ENCODE measurements at places on chromosomes 7 and 10. TPM values are rescaled to one million over a fixed set of nuclear protein-coding genes. Genes with fewer than 3 reads are reported as not detected.

GRCh38 chr7:94115316-94115715 is 111.2 kb upstream of the BET1 start:
- DNase-seq, result no peak

- DNase-seq, result no peak
Measured at GRCh38 chr7:22124941-22125340, 179.2 kb upstream of the CDCA7L start.

DNA sequence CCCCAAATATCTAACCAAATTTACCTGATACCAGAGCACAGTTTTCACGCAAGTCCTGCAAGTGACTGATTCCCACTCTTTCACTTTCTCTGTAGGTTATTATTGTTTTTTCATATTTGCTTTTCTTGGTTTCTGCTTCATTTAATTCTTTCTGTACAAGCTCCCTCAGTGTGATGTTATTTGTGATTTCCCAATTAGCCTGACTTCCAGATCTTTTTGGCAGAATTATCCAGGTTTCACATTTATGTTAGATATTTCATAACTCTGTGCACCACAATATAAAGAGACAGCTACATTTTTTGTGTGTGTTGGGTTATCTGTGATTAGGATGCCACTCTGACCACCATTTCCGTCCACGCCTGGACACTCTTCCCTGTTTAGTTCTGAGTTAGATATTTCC is 381.5 kb upstream of the CNTNAP2 start:
- DNase-seq, result no peak

Gene PIP4K2A
- 36.9 TPM for total RNA-seq

- DNase-seq, result no peak
Measured at GRCh38 chr7:135965602-135966001, 11.6 kb downstream of the MTPN start.

DNA sequence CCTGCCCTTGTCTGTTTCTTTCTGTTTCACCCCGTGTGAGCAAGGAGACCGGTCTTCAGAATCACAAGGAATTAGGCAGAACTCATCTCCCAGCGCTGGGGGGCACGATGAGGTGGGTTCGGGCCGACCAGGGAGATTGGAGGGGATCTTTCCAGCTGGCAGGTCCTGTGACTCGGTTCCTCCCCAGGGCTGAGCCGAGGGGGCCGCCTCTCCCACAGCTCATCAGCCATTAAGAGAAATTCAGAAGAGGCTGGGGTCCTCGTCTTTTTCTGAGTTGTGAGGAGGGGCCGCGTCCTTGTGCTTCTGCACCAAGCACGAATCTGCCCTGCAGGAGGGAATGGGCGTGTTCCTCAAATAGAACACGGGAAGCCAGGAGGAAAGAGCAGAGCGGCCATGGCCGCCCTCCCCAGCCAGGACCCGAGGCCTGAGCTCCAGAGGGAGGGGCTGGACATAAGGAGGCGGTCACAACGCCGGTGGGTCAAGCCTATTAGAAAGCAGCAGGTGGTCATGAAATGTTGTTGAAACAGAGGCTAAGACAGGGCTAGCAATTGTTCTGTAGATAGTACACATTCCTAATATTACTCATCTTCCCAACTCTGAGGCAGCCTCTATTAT is 125.3 kb downstream of the ADARB2 start:
- no peak for DNase-seq

GRCh38 chr7:18828994-18829857 is 288.2 kb downstream of the TWIST1 start:
- no peak for DNase-seq

- DNase-seq, result no peak
Measured at GRCh38 chr7:1596181-1597043, 26.6 kb upstream of the PSMG3 start.

Gene CALML3
- not detected for total RNA-seq

Gene SCIN
- 20.2 TPM for total RNA-seq

- no peak for DNase-seq
Measured at GRCh38 chr7:142200206-142200605, 57.7 kb downstream of the PRSS58 start.

Gene MALRD1
- total RNA-seq, result 2.3 TPM

DNA sequence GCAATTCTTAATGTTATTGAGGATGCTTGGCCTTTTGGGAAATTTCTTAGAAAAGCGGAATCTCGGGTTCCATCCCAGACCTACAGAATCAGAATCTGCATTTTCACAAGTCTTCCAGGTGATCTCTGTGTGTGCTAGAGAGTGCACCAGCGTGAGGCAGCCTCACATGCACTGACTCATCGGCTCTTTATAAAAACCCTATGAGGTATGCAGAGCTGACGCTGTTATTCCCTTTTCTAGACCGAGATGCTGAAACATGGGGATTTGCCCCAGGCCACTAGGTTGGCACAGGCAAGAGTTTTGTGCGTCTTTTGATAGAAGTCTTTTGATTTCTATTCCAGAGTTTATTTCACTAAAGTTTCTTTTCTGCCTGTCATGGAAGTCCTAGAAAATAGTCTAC is 61.2 kb downstream of the CDCA7L start:
- DNase-seq, result no peak

Data from ureter (tissue), 1 donor.